ENCODE measurements at places on chromosomes 5 and 9.
A peak's percentile ranks its signal among the peaks of the same experiment; 100 is the strongest.

GRCh38 chr9:112115970-112116753 is 58.9 kb downstream of the SUSD1 start:
- DNase-seq, result no peak

DNA sequence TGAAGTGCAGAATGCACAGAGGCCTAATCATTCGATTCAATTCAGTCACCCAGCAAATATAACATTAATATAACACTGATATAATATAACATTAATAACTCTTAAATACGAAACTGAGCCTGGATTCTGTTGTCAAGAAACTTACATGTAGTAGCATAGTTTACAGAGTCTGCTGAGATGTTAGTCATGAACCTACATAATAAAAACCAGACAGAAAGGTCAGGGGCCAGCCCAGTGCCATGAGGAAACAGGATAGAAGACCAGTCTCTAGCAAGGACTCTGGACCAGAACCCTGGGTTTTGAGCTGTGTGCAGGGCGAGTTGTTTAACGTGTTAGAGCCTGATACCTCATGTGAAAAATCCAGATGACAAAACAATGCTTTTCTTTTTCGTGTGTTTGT is 234.7 kb downstream of the NR2F1-AS1 start:
- DNase-seq, result no peak

- no peak for DNase-seq
These were observed 2.6 kb downstream of the HNRNPH1 start for GRCh38 chr5:179620703-179621350.

- DNase-seq, result no peak
These were observed 77.9 kb upstream of the ATG10 start for GRCh38 chr5:81893961-81894360.

DNA sequence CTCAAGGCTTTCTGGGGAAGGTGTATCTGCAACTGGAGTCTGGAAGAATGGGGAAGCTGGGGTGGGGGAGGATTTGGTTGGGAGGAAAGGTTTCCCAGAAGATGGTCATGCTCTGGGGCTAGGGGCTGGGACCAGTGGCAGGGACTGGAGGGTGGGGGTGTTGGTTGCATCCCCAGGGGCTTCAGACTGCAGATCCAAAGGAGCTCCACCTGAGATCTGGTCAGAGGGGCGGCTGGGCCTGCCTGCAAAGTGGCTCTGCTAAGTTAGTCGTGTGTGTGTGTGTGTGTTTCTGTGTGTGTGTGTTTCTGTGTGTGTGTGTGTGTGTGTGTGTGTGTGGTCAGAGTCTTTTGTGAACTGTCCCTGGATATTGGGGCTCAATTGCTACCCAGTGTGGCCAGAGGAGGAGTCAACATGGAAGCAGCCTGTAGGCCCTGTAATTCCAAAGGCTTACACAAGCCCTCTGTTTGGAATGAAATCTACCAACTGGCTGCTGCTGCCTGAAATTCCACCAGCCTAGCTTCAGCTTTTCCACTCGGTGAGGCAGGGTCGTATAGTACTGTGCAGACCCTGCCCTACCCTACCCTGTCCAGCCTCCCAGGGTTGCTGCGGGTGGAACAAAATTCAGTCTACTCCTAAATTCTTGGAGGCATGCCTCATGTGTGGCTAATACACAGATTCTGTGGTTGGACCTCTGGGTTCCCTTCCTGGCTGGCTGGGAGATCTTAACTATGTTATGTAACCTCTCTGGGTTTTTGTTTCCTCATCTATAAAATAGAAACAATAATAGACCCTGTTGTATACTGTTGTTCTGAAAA is 12.5 kb upstream of the SYNPO start:
- no peak for DNase-seq

DNA sequence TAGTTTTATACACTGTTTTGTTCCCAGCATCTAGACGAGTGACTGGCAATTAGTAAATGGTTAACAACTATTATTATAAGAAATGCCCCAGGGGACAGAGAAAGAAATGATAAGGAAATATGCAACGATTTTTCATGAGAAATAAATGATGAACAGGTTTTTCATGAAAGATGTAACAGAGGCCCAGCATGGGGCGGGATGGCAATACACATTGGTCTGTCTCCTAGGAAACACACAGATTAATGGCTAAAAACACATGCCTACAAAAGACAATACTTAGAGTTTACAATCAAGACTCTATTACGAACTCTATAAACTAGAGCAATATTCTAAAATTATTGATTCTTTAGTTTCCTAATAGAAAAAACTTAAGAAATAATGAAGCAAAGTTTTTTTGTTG is 441.5 kb upstream of the CDH9 start:
- DNase-seq, result no peak

DNA sequence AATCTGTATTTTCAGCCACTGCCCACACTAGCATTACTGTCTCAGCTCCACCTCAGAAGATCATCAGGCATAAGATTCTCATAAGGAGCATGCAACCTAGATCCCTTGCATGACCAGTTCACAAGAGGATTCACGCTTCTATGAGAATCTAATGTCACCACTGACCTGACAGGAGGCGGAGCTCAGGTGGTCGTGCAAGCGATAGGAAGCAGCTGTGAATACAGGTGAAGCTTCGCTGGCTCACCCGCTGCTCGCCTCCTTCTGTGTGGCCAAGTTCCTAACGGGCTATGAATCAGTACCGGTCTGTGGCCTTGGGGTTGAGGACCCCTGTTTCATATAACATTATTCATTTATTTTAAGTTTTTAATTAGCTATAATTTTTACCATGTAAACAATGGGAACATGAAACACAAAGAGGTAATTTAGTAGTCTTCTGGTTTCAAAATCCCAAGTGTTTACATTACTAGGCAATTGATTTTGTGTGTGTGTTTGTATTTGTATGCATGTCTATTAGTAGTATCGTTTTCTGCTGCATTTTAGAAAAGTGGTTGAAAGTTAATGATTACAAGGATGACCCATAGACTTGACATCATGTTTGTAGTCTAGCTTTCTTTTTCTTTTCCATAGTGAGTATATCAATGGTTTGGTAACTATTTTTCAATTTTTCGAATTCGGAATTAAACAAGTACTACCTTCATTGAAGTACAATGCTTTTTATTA is 159.4 kb downstream of the TENT4A start:
- DNase-seq, result no peak

DNA sequence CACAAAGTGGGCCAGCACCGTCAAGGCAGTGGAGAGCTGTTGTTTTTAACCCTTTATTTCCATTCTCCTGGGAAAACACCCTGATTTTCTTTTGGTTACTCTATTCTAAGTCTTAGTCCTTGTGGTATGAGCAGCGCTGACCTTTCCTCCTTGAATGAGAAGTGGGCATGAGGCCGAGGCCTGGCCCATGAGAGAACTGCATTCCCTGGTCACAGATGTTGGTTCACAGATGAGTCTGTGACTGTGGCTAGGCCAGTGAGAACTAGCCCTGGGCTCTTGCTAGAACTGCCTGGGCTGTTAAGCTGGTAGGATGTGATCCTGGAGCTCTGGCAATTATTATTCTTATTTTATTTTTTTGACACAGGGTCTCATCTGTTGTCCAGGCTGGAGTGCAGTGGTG is 71.7 kb upstream of the KLF9 start:
- no peak for DNase-seq

- DNase-seq, result no peak
These were observed 80.3 kb downstream of the VCAN start for GRCh38 chr5:83551821-83552220.

DNA sequence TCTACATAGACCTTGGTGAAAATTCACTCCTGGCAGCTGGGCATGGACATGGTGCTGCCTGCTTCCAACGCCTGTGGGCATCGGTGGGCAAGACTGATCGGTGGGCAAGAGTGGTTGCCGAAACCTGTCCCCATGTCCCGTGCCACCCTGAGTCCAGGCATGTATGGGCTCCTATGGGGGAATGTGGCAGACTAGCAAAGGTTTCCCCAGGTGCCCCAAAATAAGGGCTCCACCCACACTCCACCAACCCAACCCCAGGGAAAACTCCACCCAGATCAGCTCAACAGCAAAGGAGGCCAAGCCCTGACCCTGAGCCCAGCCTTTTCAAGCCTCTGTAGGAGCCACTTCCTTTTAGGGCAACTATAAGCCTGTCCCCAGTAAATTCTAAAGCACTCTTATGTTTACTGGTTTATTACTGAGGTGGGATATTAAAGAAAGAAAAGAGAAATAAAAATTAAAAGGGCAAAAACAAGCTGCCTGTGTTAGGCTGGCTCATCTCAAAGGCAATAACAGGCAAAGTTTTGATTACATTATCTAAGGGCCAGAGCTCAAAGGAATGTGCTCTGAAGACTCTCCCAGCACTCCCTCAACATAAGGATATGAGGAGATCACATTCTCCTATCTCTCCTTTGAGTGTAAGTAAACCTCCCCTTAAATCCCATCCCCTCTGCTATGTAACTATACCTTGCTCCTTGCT is 8.9 kb upstream of the SPATA31E1 start:
- no peak for DNase-seq

- no peak for DNase-seq
These were observed 588 bp upstream of the PLPP1 start for GRCh38 chr5:55535199-55535905.

- DNase-seq, result no peak
These were observed 648.6 kb upstream of the DMAC1 start for GRCh38 chr9:8448226-8448625.

GRCh38 chr5:87069974-87070608 is 197.6 kb upstream of the RASA1 start:
- peak; percentile 65 for DNase-seq

- peak; percentile 87 for DNase-seq
These were observed 9.9 kb downstream of the CCDC69 start for GRCh38 chr5:151213803-151214613.

DNA sequence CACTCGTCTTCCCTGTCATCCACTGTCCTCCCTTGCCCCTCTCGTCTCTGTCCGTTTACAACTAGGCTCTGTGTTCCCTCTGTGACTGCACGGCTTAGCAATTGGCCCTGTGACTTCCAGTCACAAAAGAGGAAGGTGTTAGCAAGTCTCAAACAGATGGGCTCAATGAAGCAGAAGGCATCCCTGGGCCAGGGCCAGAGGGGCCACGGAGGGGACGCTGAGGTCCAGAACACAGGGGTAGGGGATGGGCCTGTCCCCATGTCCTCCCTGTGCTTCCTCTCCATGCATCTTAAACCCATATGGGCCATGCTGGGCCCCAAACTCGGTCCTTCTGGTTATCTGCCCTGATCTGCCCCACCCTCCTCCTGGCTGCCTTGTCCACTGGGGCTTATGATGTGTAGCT is at the start of gene CD72:
CD72 (minus strand) TSS at position 89 of the 403 bp plus-strand sequence. CDS start 110 bp downstream, outside the sequence.
- no peak for DNase-seq

GRCh38 chr9:93261735-93262523 is 78.0 kb downstream of the WNK2 start:
- DNase-seq, result no peak

DNA sequence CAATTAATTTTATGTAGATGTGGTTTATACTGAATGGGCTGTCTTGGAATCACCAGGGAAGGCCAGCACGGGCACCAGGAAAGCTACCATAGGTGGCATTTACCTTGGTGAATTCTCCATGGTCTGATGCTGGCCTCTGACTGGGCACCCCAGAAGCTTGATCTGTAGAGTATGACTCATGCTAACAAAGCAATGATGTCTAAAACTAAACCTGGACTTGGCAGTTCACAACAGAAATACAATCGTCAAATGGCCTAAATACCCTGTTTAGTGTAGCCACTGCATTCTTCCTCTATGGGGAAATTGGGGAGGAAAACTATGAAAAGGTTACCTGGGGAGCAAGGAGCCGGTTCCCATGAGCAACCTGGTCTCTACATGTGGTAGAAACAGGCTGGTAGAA is 98.0 kb downstream of the ATPSCKMT start:
- peak; percentile 11 for DNase-seq

DNA sequence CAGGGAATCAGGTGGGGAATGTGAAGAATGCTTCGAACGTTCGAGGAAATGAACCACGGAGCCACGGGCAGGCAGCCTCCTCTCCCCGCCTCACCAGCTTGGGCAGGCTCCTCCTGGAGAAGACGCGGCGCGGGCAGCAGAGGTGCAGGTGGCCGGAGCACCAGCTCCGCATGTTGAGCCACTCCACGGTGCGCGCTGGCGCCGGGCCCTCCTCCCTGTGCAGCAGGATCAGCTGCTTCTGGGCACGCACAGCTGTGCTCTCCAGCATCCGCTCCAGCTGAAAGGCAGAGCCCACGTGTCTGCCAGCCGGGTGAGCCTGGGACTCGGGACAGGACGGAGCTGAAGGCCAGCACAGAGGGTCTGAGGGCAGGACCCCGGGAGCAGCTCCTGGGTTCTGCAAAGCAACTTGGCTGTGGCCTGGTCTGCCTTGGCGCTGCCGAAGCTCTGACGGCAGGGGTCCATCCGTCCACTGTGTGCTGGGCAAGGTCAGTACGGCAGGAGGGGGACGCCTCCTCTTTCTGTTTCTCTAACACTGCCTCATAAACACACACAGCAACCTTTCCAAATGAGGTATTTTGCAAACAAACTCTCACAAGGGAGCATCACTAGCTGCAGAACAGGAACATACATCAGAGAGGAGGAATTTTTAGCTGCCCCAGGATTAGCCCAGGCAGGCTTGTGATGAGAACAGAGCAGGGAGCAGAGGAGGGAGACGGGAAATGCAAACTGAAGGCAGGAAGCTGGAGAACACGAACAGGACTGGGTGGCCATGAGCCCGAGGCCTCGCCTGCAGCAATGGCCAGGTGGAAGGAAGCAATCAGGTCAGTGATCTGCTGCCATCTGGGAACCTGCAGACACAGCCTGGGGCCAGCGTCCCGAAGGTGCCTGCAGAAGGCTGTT is 20.1 kb upstream of the NSMF start:
- DNase-seq, result no peak

GRCh38 chr9:134375430-134376385 is 49.5 kb downstream of the RXRA start:
- peak; percentile 66 for DNase-seq

DNA sequence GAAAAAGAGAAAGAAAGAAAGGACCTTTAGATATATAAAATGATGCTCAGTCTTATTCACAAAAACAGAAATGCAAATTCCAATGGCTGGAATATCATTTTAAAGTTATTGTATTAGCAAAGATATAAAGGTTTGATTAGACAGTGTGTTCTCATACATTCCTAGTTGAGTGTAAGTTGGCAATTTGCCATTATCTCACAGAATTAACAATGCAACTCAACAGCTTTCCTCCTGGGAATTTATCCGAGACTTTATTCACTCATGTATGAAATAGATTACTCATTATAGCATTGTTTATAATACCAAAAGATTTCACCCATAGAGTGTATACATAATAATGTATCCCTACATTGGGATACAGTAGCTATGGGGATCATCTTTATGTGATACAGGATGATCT is 27.1 kb upstream of the MLLT3 start:
- DNase-seq, result peak; percentile 10
